Tracheal epithelial cell (primary cell): ENCODE measurements at places on chromosomes 2 and 18. TPM values are rescaled to one million over a fixed set of nuclear protein-coding genes. Genes with fewer than 3 reads are reported as not detected.

SERPINB3 gene
- total RNA-seq, result 33.7 and 83.3 TPM in 2 replicates

CERKL gene
- 0.72 TPM in 1 of 2 replicates, not detected in the other for total RNA-seq

RUFY4 gene
- total RNA-seq, result under 0.01 TPM in 1 of 2 replicates, not detected in the other

COLEC12 gene
- under 0.01 and 0.24 TPM in 2 replicates for total RNA-seq

IL18R1 gene
- 4.3 and 5.1 TPM in 2 replicates for total RNA-seq

AQP12A gene
- total RNA-seq, result not detected in 2 replicates
